ENCODE measurements at places on chromosomes 6 and 20. TPM values are rescaled to one million over a fixed set of nuclear protein-coding genes. Genes with fewer than 3 reads are reported as not detected.
A peak's percentile ranks its signal among the peaks of the same experiment; 100 is the strongest.

- DNase-seq, result peak; percentile 59
Measured at GRCh38 chr20:49608752-49609670, 41.1 kb upstream of the PTGIS start.

DNA sequence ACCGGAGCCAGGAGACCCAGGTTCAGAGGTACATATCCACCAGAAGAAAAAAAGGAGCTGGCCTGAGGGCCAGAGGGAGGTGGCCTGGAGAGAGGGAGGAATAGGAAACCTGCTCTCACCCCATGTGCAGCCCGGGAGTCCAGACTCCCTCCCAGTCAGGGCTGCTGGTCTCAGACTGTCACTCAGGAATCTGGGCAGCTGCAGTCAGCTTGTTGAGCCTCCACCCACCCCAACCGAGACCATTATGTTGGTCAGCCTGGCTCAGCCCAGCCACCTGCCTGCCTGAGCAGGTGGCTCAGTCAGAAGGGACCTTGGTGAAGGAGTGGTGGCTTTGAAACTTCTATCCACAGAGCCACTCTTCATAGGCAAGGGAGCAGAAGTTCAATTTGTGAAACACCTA lies 53.3 kb upstream of the EPB41L1 start:
- no peak for DNase-seq

- peak; percentile 39 for DNase-seq
Measured at GRCh38 chr6:38975621-38976049, 72.9 kb upstream of the GLP1R start.

GRCh38 chr6:45326698-45327417 lies 1.3 kb upstream of the RUNX2 start:
- DNase-seq, result no peak

Gene GPR63
- total RNA-seq, result 0.27 TPM

- no peak for DNase-seq
Measured at GRCh38 chr6:15493437-15494168, 169.2 kb downstream of the DTNBP1 start.

DNA sequence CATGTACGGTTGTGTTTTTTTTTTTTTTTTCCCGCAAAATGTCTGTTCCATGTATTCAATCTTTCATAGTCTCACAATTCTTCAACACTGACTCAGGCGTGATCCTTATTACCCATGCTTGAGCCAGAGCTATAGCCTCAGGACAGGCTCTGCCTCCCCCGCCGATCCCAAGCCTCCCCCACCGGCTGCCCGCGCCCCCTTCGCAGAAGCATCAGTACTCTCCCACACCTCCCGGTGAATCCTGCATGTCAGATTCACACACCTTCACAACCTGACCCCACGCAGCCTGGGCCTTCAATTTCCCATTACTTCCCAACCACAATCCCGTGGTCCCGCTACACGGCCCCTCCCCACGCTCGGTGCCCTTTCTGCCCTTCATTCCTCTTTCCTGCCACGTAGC lies 401.5 kb upstream of the JARID2 start:
- no peak for DNase-seq

GRCh38 chr20:7195704-7196103 lies 428.2 kb downstream of the BMP2 start:
- DNase-seq, result peak; percentile 95

Gene ARMH2
- total RNA-seq, result not detected

Gene JAG1
- 39.2 TPM for total RNA-seq

DNA sequence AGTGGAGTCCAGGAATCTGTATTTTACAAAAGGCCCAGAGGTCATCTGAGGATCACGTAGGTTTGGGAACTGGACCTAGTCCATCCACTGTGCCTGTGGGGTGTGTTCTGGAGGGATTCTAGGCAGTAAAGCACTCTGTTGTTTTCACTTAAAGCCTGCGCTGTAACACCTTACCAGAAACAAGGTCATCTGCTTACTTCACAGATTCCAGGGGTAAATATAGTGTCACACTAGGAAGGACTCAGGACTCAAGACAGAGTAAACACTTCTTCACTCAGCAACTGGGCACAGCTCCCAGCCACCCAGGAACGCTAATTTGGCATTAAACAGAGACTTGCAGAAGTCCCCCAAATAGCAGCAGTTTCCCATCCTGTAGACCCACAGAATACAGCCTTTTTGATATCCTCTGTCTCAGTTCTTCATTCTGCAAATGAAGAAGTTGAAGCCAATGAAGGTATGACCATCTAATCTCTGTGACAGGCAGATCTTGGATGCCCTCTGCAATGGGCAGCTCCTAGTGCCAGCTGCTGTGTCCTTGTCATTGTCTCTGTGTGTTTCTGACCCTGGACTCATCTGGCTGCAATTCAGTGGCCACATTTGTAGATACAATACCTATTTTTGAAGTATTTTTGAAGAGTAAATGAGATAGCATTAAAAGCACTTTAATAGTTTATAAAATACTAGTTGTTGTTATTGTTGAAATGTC lies 129.1 kb downstream of the SLC24A3 start:
- DNase-seq, result no peak

Gene ABHD16B
- total RNA-seq, result not detected

GRCh38 chr6:102298051-102298450 lies 904.5 kb downstream of the GRIK2 start:
- no peak for DNase-seq

DNA sequence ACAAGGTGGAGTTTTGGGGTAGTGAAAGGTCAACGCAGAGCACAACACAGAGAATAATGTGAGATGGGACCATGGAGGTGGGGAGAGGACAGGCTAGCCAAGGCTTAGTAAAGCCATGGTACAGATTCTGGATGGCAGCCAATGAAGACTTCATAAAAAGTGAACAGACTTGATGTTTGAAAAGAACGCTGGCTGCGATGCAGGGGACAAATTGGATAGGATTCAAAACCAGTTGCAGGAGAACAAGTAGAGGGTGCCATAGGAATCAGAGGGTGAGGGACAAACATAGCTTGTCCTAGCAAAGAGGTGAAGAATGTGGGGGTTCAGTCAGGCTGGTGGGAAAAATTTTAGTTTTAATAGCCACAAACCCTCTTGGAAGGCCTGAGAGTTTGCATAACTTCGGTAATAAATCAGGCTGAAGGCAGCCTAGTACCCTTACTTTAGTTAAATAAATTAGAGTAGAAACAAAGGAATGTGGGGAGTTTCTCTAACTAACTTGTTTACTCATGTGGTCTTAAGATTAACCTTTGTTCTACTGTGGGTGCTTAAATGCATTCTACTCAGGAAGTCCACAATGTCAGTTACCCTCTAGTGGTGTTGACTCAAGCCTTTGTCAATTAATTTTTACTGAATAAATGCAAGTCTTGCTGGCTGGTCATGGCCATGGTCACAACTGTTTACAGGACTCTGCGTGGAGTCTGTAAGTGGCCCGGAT lies 216.4 kb downstream of the C6orf118 start:
- DNase-seq, result no peak

- DNase-seq, result no peak
Measured at GRCh38 chr6:157469378-157469777, 88.4 kb downstream of the ZDHHC14 start.

DNA sequence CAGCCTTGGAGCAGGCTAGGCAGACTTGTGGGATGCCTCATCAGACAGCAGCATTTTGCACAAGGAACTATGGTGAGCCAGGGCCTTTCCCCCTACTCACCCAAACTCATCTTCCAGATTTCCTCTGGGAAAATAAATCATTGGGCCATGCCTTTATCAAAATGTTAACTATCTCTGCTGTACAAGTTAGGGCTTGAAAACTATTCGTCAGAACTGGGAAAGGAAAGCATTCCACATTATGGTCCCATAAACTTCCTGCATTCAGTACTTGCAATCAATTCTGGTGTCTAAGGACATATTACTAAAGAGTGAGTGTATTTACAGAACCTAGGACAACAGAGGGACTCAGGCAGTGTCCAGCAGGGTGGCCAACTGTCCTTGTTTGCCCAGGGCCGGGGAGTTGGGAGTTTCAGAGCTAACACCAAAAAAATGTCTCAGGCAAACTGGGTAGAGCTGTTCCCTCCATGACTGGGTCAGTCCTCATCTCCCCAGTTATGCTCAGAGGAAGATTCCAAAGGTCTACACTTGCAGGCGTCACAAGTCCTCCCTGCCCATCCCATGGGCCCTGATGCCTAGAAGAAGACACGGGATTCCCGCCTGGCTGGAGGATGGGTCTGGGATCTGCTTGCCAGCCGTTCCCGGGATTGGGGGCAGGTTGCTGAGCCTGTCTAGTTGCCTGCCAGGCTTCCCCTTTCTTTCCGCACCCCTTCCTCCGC lies 72.2 kb downstream of the SLC22A3 start:
- DNase-seq, result no peak

DNA sequence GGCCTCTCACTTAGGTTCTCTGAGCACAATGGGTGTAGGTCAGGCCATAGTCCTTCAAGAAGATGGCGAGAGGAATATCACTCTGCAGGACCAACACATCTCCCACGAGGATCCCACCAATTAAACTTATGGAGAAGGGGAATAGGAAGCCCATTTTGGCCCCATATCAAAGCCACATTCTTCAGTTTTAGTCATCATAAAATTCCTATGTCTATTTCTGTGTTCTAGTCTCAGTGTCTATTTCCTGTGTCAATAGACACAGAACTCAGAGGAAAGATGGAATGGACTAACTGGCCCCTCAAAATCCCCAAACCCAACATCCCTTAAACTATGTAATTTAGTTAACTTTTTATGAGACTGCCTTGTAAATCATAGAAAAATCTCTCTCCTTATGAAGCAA lies 216.8 kb downstream of the HACE1 start:
- DNase-seq, result peak; percentile 2

DNA sequence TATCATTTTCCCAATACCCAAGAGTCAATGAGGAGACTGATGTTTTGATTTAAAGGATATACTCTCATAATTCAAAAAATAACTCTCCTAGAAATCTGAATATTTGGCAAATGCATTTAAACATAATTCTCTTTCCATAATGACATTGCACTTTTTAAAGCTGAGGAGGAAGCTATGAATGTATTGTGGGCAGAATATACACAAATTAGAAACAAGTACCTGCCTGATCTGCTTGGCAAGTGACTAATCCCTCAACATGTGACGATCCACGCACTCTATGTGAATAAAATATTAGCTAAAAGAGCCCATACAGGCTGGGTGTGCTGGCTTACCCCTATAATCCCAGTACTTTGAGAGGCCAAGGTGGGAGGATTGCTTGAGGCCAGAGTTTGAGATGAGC lies 88.3 kb upstream of the CCDC28A start:
- DNase-seq, result no peak

DNA sequence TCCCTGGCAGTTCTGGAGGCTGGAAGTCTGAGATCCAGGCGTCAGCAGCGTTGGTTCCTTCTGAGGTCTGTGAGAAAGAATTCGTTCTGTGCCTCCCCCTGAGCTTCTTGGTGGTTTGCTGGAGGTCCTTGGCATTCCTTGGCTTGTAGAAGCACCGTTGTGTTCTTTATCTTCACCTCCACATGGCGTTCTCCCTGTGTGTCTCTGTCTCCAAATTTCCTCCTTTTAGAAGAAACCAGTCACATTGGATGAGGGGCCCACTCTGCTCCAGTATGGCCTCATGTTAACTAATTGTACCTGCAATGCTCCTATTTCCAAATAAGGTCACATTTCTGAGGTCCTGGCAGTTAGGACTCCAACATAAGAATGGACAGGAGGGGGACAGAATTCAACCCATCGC lies 73.0 kb upstream of the BACH2 start:
- no peak for DNase-seq

Gene CRISP3
- total RNA-seq, result not detected
